Omental fat pad (tissue), 4 donors: ENCODE measurements at places on chromosomes 13 and 19.

DNA sequence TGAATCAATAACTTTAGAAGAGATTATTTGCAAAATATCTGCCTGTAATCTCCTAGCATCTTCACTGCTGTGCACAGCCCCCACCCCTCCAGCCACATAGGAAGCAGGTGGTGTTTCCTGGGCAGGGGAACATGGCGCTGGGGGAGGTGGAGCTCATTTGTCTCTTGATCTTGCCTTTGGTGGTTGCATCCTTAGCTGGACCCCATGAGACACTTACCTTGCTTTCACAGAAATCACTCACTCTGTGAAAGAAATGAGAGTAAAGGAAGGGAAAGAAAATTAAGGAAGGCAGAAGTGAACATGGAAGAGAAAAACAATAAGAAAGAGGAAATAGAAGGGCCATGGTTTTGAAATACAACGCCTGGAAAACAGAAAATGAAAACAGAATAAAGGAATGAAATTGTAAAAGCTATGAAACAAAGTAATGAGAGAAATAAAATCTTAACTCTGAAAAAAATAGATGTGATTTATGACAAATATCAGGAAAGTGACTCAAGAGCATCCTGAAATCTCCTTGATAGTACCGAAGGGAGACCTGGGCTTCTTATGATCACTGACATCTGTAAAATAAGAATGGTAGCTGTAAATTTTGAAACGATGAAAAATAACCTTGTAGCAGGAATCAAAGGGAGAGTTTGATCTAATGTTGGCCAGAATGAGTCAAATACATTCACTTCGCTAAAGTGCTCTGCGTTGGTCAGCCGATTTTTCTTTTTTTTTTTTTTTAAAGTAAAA lies 17.2 kb upstream of the RNASEH2B start:
- no peak for DNase-seq

GRCh38 chr13:112161521-112162301 lies 94.8 kb downstream of the SOX1 start:
- no peak for DNase-seq

- no peak for DNase-seq
These were observed 34.1 kb downstream of the DLEU7 start for GRCh38 chr13:50809133-50810090.

GRCh38 chr19:39372941-39373340 lies 18.0 kb downstream of the PAF1 start:
- DNase-seq = no peak

DNA sequence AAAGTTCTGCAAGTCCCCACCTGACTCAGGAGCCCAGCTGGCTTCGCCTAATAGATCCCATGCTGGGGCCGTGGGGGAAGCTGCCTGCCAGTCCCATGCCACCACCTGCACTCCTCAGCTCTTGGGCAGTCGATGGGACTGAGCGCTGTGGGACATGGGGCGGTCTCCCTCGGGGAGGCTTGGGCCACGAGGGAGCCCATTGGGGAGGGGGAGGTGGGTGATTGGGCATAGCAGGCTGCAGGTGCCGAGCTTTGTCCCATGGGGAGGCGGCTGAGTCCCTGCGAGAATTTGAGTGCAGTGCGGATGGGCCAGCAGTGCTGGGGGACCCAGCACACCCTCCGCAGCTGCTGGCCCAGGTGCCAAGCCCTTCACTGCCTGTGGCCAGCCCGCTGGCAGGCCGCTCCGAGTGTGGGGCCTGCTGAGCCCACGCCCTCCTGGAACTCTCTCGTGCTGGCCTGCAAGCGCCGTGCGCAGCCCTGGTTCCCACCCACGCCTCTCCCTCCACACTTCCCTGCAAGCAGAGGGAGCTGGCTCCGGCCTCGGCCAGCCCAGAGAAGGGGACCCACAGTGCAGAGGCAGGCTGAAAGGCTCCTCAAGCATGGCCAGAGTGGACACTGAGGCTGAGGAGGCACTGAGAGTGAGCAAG lies 467.3 kb downstream of the IRS2 start:
- DNase-seq = no peak
